Hair follicular keratinocyte (primary cell): ENCODE measurements at places on chromosomes 3 and 15. TPM values are rescaled to one million over a fixed set of nuclear protein-coding genes. Genes with fewer than 3 reads are reported as not detected.

Gene ALDH1A2
- 0.70 TPM in 1 of 2 replicates, not detected in the other for total RNA-seq

Gene MNS1
- total RNA-seq = 0.39 and 1.1 TPM in 2 replicates

Gene EXD1
- 0.57 TPM in 1 of 2 replicates, not detected in the other for total RNA-seq

Gene ACTR8
- 15.9 and 20.4 TPM in 2 replicates for total RNA-seq

Gene BFSP2
- not detected in 2 replicates for total RNA-seq

Gene PATL2
- total RNA-seq = not detected in 2 replicates

Gene GP9
- not detected in 2 replicates for total RNA-seq
